ENCODE measurements at places on chromosomes 5 and 9. TPM values are rescaled to one million over a fixed set of nuclear protein-coding genes. Genes with fewer than 3 reads are reported as not detected.

KCNV2 gene
- total RNA-seq, result not detected

DMRTA1 gene
- total RNA-seq, result not detected

GRCh38 chr5:128358826-128359225 is 179.2 kb downstream of the FBN2 start:
- no peak overlapping the region for H3K27ac ChIP-seq
- no peak for DNase-seq
- H3K36me3 ChIP-seq, result no peaks in the 10 kb centered on the region
- H3K4me3 ChIP-seq, result no peak overlapping the region

DNA sequence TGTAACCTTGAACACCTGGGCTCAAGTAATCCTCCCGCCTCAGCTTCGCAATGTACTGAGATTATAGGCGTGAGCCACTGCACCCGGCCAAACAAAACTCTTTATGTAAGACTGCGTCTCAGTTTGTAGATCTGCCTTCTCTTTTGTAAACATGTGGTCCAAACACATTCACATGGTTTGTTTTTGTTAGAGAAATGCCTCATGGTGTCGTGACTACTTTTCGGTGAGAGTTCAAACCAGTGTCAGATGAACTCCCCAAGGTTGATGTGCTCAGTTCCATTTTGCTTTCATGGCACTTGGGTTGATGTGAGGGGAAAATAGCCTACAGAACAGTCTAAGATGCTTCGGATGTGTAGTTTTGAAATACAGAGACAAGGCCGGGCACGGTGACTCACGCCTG is 231.6 kb downstream of the GOLPH3 start:
- H3K36me3 ChIP-seq, result no peaks in the 10 kb centered on the region
- H3K4me1 ChIP-seq, result no peaks in the 10 kb centered on the region
- H3K4me3 ChIP-seq, result no peak overlapping the region
- DNase-seq, result no peak
- H3K27me3 ChIP-seq, result no peaks in the 10 kb centered on the region

DNA sequence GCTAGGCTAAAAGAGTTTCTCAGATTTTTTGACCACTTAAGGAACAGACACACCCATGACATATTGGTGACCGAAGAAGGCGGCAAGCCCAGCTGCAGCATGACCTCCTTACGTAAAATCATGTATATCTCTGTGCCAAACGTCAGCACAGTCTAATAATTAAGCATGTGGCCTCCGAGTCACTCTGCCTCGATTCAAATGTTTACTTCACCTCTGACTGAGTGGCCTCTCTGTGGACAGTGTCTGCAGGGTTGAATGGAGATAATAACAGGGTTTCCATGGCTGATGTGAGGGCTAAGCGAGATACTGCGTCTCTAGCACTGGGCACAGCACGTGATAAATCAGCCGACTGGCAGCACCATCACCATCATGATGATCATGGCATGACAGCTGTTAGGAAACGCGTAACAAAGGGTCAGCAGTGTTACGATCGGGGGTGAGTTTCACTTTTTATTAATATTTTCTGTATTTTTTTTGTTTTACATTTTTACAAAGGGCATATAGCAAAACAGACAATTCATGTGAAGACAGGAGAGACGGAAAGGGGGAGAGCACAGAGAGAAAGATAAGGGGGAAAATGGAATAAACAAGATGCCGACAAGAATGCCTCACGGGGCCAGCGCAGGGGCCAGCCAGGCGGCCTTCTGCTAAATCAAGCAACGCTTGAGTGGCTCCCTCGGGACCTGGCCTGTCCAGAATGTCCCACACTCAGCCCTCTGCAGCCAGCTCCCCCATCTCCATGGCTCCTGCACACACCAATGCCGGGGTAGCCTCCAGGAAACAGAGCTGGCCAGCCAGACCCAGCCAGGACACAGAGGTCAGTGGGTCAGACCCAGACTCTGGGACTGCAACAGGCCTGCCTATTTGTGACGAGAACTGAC is 60.3 kb downstream of the ADAMTS2 start:
- no peak overlapping the region for H3K4me3 ChIP-seq
- H3K4me1 ChIP-seq, result no peaks in the 10 kb centered on the region
- H3K27ac ChIP-seq, result no peak overlapping the region
- DNase-seq, result no peak

DNA sequence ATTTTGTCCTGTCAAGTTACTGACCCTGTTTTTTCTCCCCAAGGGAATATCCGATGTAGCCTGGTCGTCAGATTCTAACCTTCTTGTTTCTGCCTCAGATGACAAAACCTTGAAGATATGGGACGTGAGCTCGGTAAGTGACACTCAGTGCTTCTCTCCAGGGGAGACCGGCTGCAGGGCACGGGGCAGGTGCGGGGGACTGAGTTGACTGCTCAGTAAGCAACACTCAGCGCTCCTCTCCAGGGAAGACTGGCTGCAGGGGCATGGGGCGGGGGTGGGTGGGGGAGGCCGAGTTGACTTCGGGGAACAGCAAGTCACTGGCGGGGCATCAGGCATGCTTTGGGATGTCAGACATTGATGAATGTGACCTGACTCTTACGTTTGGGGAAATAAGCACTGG is 6.0 kb downstream of the WDR5 start:
- no peak for DNase-seq
- H3K36me3 ChIP-seq, result peaks cover 34% of the 10 kb centered on the region
- H3K27ac ChIP-seq, result no peak overlapping the region
